ENCODE measurements at places on chromosomes 12 and 14. TPM values are rescaled to one million over a fixed set of nuclear protein-coding genes. Genes with fewer than 3 reads are reported as not detected.

The MAP4K5 gene
- total RNA-seq = 29.2 TPM

The ZDHHC22 gene
- not detected for total RNA-seq

The SERPINA12 gene
- total RNA-seq = not detected

DNA sequence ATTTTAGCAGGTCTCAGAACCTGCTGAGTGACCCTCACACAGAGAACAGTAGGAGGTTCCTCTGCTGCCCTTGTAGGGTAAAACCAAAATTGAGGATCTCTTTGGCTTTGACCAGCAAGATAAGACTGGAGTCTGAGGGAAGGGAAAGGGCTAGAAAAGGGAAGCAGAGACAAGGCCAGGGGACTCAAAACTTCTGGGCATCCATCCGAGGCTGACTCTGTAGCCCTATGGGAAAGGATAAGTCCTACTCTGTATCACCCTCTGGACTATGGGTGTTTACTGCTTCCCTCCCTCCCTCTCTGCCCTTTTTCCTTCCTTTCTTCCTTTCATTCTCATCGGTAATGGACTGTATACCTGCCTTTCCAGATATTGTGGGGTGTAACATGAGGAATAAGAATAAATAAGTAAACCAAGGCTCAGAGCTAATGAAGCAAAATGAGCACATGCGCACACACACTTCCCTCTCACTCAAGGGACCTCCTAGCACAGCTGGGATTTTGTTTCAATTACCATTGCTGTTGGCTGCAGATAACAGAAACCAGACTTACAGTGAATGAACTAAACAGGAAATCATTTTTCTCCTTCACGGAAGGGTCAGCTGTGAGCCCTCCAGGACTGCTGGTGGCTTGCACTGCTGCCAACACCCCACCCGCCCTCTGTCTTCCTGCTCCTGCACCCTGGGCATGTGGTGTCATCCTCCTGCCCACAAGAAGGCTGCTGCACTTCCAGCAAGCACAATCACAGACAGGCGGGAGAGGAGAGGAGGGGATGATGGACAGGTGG lies 404.4 kb upstream of the CCDC196 start:
- DNase-seq = no peak

The ANAPC7 gene
- 54.4 TPM for total RNA-seq

DNA sequence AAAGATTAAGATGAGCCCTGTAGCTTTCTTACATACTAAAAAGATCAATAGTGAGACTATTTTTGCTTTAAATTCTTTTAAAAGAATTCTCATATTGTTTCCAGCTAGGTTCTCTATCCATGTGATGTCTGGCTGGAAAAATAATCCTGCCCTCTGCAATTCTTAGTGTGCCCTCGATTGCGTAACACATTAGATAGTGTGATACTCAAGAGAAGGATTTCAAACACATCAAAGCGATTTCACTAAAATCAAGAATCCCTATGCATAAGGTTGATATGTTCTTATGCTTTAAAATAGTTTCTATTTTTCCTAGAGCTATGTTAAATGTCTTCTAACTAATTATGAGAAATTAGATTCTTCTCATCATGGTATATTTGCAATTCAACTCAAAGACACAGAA lies 127.3 kb upstream of the PLEKHA5 start:
- DNase-seq = no peak

The MGP gene
- 0.64 TPM for total RNA-seq

The MYO1A gene
- total RNA-seq = 0.76 TPM

GRCh38 chr12:114237230-114237629 lies 168.7 kb downstream of the TBX5 start:
- DNase-seq = no peak

The IL23A gene
- 0.36 TPM for total RNA-seq

The FSCB gene
- not detected for total RNA-seq

DNA sequence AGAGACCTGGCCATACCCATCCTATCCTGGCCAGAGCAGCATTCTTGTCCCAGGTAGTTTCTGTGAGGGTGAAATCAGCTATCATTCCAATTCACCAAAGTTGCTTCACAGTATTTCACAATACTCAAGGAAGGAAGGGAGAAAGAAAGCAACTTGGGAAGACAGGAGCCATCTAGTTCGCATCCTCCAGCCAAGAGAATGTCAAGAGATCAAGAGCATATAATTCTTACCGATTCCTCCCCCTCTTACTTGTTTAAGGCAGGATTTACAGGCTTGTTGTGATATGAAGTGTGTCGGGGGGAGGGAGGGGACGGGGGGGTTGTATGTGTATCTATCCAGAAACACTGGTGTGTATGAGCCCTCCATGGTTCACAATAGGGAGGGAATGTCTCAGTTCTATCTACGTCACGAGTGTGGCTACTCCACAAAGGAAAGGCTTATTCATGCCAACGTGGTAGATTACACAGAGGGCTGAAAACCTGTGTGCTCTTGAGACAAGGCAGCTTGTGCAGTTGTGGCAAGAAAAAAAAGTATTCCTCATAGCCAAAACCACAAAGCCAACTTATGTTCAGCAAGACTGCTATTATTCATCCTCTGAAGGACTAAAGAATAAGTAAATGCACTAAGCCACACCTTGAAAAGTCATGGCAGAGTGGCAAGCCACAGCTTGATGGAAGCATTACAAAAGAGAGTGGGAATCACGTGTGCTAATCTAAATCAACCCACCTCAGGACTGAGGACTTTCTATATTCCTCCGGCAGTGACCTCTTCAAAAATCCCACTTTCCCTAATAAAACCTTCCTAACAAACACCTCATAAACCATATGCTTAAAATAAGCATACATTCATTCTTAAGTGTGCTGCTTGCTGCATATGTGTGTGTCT lies 35.0 kb downstream of the CORO1C start:
- DNase-seq = no peak

DNA sequence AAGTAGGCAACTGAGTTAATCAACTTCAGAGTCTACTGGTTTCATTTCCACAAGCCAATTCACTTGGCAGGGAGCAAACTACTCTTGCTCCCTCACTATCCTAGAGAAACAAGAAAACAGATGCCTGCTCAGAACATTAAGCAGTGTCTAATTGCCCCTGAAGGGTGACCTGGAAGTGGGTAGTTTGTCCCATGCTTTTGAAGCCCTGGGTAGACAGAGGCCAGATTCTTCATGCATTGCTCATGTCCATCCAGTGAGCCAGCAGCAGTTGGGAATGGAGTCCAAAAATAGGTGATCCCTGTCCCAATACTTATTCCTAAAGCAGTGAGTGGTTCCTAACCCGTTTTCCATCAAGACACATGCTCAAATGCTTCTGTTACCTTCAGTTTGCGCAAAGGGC lies 48.8 kb downstream of the BICDL1 start:
- DNase-seq = no peak

DNA sequence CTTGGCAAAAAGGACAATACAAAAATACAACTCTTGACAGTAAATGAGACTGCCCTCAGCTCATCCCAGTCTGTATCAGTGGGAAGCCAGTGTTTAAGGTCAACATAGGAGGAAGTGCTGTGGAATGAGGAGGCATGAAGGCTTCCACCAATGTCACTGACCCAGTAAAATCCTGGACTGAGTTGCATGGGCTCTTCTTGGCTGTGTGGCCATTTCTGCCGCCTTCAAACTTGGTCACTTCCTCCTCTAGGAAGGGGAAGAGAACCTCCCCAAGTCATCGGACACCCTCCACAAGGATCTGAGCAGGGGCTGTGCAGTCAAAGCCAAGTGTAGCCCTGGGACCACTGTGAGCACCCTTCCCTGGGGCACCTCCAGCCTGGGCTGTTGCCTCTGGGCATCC lies 11.9 kb downstream of the GPR68 start:
- no peak for DNase-seq

DNA sequence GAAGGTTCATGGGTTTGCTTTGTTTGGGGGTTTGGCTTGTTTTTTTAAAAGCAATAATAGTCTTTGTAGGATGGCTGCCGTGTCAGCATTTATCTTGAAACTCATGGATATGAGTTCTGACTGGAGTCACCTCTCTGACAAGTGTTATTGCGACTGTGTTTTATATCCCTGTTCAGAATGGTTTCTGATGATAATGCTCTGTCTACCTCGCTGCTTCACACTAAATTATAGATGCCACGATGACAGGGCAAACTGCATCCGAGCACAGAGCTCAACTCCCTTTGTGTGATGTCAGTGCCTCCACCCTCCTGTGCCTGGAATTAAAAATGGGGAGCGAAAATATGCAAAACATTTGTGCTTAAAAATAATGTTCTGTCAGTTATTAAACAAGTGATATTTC lies 250.8 kb downstream of the EGLN3 start:
- no peak for DNase-seq

The FKBP3 gene
- 15.8 TPM for total RNA-seq

DNA sequence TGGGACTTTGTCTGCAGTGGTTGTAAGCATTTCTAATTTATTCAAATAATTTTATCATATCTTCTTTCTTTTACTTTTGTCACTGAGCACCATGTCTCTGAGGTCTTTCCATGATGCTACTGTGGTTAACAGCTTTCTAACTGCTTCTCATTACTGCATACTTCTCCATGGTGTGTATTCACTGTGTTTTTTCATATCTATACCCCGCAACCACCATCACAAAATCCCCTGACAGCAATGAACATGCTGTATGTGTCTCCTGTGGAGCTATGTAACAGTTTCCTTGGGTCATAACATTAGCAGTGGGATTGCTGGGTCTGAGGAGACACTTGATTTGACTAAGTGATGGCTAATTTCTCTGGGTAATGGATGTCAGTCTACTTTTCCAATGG lies 29.2 kb upstream of the CHST11 start:
- no peak for DNase-seq

The FOXM1 gene
- total RNA-seq = 68.9 TPM

DNA sequence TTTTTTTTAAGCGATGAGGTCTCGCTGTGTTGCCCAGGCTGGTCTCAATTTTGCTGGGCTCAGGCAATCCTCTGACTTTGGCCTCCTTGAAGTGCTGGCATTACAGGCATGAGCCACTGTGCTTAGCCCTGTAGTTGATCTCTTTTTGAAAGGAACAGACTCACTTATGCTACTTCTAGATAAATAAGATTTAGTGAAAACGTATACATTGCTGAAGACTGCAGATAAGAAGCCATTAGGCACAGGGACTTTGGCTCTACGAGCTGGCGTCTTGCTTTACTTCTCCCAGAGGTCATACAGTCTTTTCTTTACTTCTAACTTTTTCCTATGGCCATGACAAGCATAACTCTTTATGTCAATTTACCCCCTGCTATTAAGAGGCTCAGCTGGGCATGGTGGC lies 9.4 kb downstream of the PTGR2 start:
- DNase-seq = no peak

The VRK1 gene
- total RNA-seq = 13.3 TPM

DNA sequence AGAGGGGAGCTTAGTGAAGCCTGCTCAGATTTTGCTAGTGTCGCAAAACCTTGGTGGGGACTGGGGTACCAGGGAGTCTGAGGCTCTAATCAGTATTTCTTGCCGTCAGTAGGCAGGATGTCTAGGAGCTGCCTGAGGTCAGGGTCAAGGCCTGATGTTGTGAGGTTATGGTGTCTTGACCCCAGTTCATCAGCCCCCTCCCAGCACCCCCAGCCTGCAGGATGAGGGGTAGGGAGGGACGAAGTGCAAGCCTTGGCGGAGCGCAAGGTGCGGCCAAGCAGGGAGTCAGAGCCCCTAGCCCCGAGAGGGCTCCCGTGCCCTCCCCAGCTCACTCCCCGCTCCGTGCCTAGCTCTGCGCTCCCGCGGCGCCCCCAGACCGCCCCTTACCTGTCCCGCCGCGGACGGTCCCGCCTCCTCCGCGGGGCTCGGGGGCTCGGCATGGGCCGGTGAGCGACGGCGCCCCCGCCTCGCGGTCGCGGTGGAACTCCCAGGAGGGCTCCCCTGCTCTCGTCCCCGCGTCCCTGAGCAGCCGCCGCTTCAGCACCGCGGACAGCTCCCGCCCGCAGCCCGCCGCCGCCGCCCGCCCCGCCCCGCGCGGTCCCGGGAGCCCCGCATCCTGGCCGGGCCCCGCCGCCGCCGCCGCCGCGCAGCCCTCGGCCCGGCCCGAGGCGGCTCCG lies 347 bp downstream of the SYNDIG1L start:
- no peak for DNase-seq

All from HT-29 (cell line).